ENCODE measurements at places on chromosomes 13 and 19.

DNA sequence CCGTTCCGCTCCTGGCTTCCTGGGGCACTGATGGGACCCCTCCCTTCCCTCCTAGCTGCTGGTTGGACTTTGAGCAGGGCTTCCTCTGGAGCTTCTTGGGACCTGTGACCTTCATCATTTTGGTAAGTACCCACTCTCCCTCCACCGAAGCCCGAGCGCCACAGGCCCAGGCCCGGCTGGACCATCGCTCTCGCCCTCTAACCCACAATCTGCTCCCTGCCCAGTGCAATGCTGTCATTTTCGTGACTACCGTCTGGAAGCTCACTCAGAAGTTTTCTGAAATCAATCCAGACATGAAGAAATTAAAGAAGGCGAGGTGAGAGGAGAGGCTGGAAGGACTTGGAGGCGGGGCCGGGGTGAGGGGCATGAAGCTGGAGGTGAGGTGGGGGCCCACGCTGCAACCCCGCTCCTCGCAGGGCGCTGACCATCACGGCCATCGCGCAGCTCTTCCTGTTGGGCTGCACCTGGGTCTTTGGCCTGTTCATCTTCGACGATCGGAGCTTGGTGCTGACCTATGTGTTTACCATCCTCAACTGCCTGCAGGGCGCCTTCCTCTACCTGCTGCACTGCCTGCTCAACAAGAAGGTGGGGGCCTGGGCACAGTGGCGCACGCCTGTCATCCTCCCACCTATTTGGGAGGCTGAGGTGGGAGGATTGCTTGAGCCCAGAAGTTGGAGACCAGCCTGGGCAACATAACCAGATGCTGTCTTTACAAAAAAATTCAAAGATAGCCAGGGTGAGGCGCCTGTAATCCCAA, 12.3 kb downstream of the DDX39A start:
- DNase-seq, result peak; percentile 18

DNA sequence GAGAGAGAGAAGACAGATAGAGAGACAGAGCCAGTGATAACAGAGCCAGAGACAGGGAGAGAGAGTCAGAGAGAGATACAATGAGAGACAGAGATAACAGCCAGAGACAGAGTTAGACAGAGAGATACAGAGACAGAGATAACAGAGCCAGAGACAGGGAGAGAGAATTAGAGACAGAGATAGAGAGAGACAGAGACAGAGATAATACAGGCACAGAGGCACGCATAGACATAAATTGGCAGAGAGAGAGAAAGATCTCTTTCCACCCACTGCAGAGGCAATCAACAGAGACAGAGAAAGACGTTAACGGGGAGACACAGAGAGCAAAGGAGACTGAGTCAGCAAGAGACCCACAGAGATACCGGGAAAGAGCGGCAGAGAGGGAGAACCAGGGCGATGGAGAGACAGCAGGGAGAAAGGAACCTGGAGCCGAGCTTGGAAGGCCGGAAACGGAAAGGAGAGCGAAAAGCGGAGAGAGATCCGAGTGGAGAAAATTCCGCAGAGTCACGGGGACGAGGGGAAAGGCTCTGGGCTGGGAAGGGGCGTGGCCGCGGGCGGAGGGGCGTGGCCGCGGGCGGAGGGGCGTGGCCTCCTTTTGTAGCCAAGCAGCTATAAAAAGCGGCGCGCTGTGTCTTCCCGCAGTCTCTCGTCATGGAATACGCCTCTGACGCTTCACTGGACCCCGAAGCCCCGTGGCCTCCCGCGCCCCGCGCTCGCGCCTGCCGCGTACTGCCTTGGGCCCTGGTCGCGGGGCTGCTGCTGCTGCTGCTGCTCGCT, at the start of gene TNFSF9:
TNFSF9 (plus strand) TSS at position 641 of the 777 bp plus-strand sequence; CDS start at position 652, 11 bp downstream.
- peak; percentile 89 for DNase-seq

DNA sequence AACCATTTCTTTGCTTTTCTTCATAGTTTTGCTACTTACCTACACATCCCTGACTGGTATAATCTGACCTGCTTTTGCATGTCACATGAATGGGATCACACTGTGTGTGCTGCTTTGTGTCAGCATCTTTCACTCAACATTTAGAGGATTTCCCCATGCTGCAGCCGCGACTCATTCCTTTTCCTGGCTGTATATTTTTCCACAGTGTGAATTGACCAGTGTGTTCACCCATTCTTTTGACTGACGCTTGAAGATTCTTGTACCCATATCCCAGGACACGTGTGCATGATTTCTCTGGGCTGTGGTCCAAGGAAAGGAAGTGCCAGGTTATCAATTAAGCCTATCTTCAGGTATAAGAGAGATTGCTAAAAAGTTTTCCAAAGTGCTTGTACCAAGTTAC, 118.4 kb downstream of the DPF1 start:
- no peak for DNase-seq

DNA sequence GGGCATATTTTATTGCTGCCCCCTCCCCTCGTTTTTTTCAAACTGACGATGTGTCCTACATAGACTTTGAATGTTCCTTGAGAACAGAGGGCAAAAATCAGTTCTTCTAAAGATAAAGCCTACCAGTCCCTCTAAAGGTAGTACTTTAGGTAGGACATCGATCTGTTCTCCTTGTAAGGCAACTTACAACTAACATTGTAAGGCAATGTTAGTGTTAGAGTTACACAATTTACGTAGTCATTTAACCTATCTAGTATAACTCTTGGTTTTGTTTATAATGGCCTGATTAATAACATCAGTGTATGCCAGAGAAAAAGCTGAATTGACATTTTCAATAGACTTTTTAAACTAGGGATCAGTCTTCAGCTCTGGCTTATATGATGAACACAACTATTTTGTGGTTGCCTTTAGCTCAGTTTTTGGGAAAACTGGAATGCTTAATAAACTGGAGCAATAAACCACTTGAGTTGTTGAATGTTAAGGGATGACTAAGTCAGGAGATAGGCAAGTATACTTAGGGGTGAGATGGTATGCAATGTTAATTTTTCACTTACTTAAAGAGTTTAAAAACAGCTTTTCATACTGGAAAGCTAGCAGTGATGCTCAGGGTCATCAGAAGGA, 2.2 kb downstream of the NDFIP2 start:
- no peak for DNase-seq

DNA sequence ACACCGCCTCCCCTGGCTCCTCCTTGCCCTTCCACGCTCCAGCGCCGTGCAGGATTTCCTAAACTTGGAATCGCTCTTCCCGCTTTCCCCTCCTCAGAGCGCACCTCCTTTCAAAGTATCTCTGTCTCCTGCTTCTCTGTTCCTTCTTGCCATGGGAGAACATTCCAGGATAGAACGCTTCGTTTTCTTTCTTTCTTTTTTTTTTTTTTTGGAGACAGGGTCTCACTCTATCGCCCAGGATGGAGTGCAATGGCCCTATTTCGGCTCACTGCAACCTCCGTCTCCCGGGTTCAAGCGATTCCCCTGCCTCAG, 574 bp upstream of the XPO4 start:
- no peak for DNase-seq

DNA sequence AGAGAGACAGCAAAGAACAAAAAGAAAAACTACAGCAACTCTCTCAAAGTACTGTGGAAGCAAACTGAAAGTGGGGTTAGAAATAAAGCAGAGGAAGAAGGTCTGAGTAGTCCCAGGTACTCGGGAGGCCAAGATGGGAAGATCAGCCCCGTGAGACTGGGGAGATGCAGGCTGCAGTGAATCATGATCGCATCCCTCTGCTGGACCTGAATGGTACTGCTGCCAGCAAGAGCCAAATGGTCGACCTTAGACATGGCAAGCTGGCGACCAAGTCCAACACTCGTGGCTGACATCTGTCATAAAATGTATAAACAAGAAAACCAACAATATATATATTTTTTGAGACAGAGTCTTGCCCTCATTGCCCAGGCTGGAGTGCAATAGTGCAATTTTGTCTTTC, 33.7 kb upstream of the ZNF724 start:
- no peak for DNase-seq

DNA sequence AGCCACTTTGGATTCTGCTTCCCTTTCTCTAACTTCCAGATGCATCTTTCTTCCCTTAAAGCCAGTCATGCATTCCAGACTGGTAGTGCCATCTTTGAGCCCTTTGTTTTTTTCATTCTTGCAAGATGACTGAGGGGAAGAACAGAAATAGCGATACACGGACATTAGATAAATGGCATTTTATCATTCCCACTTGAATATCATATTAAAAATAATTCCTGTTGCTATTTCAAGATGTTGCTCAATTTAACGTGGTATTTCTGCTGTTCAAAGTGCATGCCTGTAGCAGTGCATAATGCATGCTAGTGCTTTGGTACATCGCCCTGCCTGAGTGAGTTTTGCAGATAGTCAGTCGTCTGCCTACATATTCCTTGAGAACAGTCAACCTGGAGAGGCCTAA, 140.6 kb upstream of the FRY start:
- no peak for DNase-seq

GRCh38 chr19:996051-996838, 4.0 kb upstream of the GRIN3B start:
- DNase-seq, result peak; percentile 82

DNA sequence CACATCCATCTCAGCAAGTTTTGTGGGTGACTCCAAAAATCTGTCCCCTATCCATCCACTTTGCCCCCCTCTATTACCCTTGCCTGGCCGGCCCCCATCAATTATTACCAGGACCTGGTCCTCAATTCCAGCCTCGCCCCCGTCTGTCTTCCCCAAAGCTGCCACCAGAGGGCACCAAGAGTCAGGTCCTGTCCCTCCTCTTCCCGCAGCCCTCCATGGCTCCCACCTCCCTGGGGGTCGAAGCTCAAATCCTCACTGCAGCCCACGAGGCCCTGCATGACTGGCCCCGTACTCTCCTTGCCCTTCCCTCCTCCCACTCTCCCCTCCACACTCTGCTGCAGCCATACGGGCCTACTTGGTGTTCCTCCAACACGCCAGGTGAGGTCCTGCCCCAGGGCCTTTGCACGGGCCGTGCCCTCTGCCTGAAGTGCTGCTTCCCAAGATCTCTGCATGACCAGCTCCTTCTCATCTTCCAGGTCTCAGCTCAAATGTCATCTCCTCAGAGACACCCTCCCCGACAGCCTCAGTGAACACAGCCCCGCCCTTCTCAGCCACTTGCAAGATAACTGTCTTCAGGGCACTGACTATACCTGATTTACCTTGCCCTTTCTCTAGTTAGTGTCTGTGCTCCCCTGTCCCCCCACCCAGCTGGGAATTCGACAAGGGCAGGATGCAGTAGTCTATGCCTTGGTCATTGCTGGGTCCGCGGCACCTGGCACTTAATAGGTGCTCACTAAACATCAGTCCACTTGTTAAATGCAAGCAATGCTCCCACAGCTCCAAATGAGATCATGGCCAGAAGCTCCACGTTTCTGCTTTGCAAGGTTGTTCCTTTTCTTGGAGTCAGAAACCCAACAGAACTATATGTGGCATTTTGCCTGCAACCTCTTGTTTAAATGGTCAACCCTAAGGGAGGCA, 16.8 kb upstream of the SEMA6B start:
- peak; percentile 85 for DNase-seq

All from GM13976 (cell line).